Glutamatergic neuron (in vitro differentiated cells): ENCODE measurements at places on chromosomes 6 and 20. TPM values are rescaled to one million over a fixed set of nuclear protein-coding genes. Genes with fewer than 3 reads are reported as not detected.

Gene TMEM200A
- total RNA-seq: 25.4 TPM

- DNase-seq: no peak
Observed at GRCh38 chr6:159989492-159990480, 20.9 kb downstream of the IGF2R start.

DNA sequence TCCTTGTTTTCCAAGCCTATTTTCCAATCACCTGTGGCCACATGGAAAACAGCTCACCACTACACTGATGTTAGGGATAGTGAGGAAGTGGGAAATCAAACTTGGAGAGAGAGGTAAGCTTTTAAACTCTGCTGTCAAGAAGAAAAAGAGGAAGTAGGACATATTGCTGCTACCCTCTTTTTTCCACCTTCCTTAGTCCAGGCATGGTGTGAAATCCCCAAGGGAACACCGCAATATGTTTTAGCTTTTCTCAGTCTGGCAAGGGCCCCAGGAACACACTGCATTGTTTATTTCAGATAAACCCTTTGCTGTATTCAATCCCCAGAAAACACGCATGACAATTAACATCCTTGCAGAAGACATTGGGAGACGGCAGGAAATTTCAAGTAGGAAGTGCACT is 61.3 kb downstream of the HS3ST5 start:
- no peak for DNase-seq

Gene GRIK2
- 95.5 TPM for total RNA-seq

Gene UNC5CL
- total RNA-seq: 1.0 TPM

- no peak for DNase-seq
Observed at GRCh38 chr20:40431611-40432010, 257.4 kb downstream of the MAFB start.

DNA sequence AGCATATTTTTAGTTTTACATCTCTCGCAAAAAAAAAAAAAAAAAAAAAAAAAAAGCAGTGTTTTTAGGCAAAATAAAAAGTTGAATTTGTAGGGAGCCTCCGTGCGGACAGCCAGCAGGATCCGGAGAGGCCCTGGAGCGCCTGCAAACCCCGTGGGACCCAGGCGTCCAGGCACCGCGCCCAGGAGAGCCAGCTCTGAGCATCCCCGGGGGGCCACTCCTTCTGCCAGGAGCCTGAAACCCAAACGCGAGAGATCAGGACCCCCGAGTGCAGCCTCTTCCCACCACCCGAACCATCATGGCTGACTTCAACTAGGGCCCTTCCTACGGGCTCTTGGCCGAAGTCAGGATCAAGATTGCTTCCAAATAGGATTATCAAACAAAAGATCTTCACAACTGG is 54.1 kb upstream of the LY86 start:
- no peak for DNase-seq

Gene SLC24A3
- 9.7 TPM for total RNA-seq

GRCh38 chr6:108742041-108742440 is 106.2 kb upstream of the ARMC2 start:
- DNase-seq: no peak

Gene MCHR2
- not detected for total RNA-seq

- no peak for DNase-seq
Observed at GRCh38 chr20:59572515-59572914, 31.8 kb upstream of the PHACTR3 start.

GRCh38 chr6:32843331-32843978 is 392 bp downstream of the PSMB8 start:
- peak; percentile 18 for DNase-seq

Gene TREM1
- not detected for total RNA-seq

DNA sequence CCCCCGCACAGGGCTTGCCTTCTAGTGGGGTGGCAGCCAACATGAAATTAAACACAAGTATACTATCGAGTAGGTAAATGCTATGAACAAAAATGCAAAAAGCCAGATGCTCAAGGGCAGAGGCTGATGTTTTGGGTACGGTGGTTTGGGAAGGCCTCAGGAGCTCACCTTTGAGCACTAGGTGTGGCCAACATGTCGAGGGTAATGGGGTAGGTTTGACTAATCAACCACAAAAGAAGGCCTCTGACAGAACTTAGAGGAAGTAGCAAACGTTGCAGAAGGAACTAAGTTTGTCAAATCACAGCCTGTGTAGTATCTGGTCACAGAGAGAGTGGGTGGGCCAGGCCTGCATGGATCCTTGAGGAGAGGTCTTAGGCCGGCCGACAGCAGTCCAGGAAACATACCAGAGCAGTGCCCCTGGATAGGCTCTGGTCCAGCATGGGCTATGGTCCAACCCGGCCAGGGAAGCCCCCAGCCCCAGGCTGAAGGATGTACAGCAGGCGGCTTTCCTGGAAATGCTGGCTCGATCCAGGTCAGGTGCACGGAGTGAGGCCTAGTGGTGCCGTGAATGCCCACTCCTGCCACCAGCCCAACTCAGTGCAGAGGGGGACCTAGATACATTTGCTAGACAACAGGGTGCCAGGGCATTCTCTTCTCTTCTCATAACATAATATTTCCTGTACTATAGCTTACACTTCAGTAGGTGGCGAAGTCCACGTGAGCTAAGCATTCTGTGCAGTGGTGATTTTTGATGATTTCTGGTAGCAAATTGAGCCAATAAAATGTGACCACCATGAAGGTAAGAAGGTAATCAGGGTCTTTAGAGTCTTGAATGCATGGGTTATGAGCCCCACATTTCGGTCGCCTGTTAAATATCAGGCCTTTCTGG is 56.3 kb upstream of the CD93 start:
- no peak for DNase-seq

Gene LY6G6F
- not detected for total RNA-seq

Gene DEF6
- 1.8 TPM for total RNA-seq

GRCh38 chr6:128743974-128744765 is 138.8 kb upstream of the LAMA2 start:
- DNase-seq: no peak

GRCh38 chr20:50594591-50595432 is 84.6 kb downstream of the PTPN1 start:
- no peak for DNase-seq

- peak; percentile 49 for DNase-seq
Observed at GRCh38 chr20:24991897-24992486, 559 bp downstream of the APMAP start.

- no peak for DNase-seq
Observed at GRCh38 chr6:147700436-147701209, 192.1 kb downstream of the SAMD5 start.
